ENCODE measurements at places on chromosomes 1 and 21.

- no peak for DNase-seq
Measured at GRCh38 chr1:209989525-209989924, 51.5 kb downstream of the SYT14 start.

GRCh38 chr1:19208710-19209438, 1.2 kb downstream of the UBR4 start:
- DNase-seq = no peak

GRCh38 chr1:35390600-35391494, 122.3 kb downstream of the ZMYM4 start:
- no peak for DNase-seq

DNA sequence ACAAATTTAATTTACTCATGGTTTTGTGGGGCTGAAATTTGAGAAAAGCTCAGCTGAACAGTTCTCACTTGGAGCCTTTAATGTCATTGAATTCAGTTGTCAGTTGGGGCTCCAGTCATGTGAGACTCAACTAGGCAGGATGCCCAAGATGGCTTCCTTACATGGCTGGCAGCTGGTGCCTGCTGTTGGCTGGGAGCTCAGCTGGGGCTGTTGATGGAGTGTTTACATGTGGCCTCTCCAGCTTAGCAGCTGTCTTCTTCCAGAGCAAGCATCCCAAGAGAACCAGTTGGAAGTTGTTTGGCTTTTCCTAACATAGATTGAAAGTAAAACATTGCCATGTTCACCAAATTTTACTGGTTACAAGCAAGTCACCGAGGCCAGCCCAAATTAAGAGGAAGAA, 81.8 kb upstream of the KCNA3 start:
- no peak for DNase-seq

DNA sequence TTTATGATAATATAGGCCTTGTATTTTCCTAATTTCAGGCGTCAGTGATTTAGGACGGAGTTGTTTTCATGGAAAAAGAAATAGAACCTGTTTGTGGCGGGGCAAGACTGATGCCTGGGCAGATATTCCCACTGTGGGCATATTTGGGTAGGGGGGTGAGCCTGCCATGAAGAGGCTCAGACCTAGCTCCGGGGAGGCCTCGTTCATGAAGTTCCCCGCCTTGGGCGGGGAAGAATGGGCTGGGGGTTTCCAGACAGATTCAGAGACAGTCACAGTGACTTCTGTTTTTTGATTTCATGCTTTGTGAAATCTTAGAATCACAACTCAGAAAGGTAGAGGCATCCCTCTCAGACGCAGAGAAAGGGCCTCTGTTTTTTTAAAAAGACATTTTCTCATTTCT, 36.1 kb downstream of the RUNX3 start:
- no peak for DNase-seq

DNA sequence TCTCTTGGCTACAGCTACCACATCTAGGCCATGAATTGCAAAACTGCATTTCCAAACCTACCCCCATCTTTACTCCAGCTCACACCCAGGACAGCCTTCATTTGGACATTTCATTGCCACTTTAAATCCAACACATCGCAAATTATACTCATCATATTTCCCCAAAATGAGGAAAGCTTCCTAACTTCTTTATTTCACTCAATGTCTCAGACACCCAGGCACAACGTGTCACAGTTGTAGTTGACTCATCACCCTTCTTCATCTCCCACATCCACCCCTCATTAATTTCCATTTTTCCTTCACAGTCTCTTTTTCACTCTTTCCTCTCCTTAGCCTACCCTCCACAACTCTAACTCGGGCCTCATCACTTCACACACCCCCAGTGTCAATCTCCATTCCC, 6.7 kb downstream of the OTUD7B start:
- no peak for DNase-seq

- no peak for DNase-seq
Measured at GRCh38 chr1:143735764-143736461, 235.9 kb downstream of the FAM72C start.

GRCh38 chr1:27399251-27400025, 7.0 kb downstream of the GPR3 start:
- DNase-seq = no peak

GRCh38 chr1:53046930-53047329, 15.1 kb upstream of the PODN start:
- no peak for DNase-seq

GRCh38 chr1:180863158-180863775, 49.4 kb upstream of the KIAA1614 start:
- no peak for DNase-seq

DNA sequence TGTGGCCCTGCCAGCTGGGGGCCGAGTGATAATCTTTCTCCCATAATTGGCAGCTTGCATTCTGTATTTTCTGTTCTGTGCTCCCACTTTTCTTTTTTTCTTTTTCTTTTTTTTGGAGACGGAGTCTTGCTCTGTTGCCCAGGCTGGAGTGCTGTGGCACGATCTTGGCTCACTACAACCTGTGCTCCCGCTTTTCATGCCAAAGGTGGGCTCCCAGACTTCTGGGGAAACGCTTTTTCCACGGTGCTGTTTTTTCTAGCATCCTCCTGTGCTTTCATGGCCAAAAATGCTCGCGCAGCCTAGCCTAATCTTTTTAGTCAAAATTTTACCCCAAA, 585 bp upstream of the AHCTF1 start:
- no peak for DNase-seq

DNA sequence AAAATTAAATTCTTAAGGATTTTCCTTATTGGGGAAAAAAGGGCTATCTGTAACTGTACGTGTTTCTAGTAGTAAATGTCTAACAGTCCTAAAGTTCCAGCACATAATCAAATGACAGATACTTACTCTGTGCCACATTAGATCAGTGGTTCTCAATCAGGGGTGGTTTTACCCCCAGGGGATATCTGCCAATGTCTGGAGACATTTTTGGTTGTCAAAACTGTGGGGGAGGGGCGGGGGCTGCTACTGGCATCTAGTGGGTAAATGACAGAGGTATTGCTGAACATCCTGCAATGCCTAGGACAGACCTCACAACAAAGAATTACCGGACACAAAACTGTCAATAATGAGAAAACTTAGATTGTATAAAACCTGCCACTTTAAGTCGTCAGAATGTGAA, 33.4 kb upstream of the PTPRC start:
- no peak for DNase-seq

DNA sequence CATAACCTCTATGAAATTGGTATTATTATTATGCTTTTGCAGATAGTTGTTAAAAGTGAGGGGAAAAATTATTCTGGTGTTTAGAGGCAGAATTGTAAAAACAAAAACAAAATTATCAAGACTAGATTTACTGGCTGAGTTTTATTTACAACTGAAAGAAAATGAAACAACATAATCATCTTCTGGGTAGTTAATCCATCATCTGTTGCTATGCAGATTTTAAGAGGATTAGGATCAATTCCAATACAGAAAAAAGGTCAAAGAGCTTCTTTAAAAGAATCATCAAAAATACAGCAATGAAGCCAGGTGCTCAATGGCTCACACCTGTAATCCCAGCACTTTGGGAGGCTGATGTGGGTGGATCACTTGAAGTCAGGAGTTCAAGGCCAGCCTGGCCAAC, 8.3 kb downstream of the GOLT1A start:
- DNase-seq = no peak

- no peak for DNase-seq
Measured at GRCh38 chr1:14611792-14612191, 13.3 kb downstream of the KAZN start.

- peak; percentile 69 for DNase-seq
Measured at GRCh38 chr1:18926315-18927081, 24.1 kb upstream of the ALDH4A1 start.

GRCh38 chr1:84985365-84985764, 11.5 kb downstream of the MCOLN2 start:
- no peak for DNase-seq

DNA sequence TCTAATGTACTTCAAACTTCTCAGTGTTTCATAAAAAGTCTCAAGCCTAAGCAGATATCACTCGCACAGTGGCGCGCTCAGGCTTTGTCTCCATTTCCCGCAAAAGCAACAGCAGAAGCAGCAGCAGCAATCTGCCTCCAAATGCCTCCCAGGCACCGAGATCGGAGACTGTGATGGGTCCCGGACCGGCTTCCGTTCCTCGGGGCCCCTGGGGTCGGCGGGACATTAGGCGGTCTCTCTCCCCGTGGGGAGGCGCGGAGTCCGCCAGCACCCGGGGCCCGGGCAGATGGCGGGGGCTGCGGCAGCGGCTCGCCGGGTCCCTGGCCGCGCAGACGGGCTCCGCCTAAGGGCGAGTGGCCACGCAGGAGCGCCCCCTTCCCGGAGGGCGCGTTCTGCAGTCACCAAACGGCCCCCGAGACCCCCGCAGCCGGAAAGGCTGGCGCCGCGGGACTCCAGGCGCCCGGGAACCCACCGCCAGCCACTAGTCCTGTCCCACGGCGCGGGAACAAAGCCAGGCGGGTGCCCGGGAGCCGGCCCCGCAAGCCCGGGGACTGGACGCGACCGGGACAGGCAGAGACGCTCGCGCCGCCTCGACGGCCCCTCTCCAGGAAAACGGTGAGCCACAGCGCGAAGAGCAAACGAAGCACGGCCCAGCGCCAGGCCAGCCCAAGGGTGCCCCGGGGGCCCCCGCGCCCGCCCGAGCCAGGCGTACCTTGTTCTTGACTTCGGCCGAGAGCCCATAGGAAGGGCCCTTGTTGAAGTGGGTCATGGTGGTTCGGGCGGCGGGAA, 590 bp downstream of the CNN3 start:
- DNase-seq = peak; percentile 9

GRCh38 chr1:212783976-212784375, 7.6 kb downstream of the NSL1 start:
- DNase-seq = no peak

GRCh38 chr1:118773656-118774055, 214.5 kb downstream of the TBX15 start:
- no peak for DNase-seq

DNA sequence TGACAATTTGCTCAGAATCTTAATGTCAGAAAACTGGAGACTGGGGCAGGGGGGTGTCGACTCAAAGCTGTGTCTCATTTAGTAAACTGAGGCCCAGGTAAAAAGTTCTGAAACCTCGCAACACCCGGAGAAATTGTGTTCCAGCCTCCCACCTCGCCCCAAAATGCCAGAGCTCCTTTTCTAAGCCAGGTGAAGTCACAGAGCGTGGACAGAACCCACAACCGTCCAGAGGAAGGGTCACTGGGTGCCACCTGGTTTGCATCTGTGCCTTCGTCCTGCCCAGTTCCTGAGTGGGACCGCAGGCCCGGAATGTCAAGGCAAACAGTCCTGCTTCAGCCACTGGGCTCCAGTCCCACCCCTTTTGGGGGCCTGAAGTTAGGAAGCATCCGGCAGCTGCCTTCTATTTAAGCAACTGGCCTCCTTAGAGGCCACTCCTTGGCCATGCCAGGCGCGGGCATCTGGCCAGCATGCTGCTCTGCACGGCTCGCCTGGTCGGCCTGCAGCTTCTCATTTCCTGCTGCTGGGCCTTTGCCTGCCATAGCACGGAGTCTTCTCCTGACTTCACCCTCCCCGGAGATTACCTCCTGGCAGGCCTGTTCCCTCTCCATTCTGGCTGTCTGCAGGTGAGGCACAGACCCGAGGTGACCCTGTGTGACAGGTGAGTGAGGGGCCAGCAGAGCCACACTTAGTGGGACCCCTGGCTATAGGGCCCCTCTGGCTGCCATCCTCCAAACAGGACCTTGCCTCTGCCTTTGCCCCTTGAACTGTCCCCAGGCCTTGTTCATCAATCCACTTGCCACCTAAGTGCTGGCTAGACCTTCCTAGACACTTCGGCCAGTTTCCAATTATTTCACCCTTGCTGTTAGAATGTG, at the start of gene TAS1R1:
Gene TAS1R1 (plus strand): TSS at position 401 of the 872 bp plus-strand sequence. CDS start 67 bp downstream, at position 468.
- no peak for DNase-seq

DNA sequence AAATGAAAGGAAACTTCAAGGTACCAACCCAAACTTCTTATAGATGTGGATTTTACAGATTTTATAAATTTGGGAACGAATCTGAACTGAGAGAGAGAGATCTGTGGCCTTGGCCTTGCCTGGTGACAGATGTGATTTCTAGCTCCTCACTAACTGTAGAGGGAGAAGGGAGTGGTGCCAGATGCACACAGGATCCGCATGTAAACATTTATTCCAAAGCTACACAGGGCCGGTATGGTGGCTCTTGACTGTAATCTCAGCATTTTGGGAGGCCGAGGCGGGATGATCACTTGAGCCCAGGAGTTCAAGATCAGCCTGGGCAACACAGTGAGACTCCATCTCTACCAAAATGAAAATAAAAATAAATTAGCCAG, 77.1 kb downstream of the PGBD5 start:
- DNase-seq = no peak

DNA sequence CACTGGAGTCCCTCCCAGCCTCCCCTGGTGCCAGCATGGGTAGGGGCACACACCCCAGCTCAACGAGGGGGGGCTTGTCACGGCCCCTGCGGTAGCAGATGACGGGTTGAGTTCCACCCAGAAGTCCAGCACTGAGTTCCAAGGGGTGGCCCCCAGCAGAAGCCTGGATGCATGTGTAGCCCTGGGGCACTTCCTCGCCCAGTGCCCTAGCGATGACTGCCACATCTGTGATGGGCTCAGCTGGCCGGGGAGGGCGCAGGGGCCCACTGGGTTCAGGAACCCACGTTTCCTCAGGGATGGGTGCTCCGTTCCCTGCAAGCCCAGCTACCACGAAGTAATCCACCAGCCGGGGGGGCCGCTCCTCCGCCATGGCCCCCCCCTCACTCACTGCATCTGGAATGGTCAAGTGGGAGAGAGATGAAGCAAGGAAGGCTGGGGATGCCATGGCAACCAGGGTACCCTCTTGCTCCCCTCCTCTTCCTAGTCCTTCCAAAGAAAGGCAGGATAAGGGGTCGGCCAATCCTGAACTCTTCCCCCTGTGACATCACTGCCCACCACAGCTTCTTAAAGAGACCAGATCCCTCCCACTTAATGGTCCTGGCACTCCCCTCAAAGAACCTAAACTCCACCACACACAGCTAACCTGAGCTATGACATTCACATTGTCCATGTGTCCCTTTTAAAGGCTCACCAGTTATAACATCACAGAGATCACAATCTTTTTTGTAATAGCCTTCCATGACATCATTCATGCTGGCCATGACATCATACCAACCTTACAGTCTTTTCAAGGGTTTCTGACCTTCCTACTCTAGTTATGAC, 2.3 kb downstream of the DENND4B start:
- no peak for DNase-seq

DNA sequence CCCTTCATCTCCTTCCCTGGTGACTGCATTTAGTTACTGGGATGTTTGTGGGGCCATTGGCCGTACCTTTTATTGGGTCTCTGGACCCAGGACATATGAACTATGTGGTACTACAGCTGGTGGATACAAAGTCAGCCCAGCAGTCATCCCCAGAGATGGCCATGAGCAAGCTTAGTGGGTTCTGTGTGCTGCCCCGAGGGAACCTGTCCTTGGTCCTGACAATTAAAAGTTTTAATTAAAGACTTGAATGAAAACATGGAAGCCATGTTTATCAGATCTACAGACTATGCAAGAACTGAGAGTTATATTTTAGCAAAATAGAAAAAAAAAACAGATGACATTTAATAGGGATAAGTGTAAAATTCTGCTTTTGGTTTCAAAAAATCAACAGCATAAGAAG, 2.8 kb upstream of the NES start:
- DNase-seq = no peak

Measured in T-helper 2 cell (primary cell).